NCI-H82 (cell line): ENCODE measurements at places on chromosomes 1 and 21.
A peak's percentile ranks its signal among the peaks of the same experiment; 100 is the strongest.

- no peak for DNase-seq
Measured at GRCh38 chr1:22118291-22118992, 24.5 kb downstream of the WNT4 start.

DNA sequence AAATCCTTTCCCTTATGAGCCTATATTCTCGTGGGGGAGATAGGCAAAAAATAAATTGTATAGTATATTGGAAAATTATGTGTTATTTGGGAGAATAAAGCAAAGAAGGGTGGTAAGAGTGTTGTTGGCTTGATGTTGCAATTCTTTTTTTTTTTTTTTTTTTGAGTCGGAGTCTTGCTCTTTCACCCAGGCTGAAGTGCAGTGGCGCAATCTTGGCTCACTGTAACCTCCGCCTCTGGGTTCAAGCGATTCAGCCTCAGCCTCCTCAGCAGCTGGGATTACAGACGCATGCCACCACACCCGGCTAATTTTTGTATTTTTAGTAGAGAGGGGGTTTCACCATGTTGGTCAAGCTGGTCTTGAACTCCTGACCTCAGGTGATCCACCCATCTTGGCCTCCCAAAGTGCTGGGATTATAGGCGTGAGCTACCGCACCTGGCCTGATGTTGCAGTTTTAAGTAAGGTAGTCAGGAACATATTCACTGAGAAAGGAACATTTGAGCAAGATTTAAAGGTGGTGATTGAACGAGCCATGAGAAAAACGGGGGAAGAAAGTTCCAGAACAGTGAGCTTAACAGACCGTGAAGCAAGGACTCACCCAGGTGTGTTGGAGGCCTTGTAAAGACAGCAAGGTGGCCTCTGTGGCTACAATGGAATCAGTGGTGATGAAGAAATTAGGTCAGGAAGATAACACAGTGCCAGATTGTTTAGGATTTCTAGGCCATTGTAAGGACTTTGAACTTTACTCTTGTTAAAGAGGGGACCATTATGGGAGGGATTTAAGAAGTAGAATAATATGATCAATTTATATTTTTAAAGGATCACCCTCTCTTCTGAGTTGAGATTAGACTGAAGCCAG, 45.8 kb downstream of the RPRD2 start:
- DNase-seq, result no peak

DNA sequence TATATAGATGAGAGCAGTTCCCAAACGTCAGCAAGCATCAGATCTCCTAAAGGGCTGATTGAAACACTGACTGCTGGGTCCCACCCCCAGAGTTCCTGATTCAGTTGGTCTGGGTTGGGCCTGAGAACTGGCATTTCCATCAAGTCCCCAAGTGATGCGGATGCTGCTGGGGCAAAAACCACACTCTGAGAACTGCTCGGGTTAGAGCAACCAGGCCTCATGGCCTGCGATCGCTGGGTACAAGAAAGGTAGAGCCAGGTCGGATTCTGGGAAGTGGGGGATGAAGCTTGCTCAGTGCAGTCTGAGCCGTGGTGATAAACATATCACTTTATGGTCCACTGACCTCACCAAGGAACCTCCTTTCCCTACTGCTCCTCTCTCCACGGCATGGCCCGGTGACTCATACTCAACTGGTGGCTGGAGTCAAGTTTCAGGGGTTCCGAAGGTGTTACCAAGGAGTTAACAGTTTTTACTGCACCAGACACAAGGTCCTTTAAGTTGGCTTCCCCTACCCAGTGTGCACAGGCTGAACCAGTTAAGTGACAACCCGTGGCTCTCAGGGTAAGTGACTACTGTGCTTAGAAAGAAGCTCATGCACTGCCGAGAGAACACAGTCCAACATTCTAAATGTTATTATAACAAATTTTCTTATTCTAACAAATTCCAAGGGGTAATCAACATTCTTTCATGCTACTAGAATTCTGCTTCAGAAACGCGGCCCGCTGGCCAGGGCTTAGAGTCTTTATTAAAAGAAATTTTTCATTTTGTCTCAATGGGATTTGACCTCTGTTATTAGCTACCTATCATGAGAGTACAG, 153.5 kb downstream of the TGFBR3 start:
- DNase-seq, result no peak

DNA sequence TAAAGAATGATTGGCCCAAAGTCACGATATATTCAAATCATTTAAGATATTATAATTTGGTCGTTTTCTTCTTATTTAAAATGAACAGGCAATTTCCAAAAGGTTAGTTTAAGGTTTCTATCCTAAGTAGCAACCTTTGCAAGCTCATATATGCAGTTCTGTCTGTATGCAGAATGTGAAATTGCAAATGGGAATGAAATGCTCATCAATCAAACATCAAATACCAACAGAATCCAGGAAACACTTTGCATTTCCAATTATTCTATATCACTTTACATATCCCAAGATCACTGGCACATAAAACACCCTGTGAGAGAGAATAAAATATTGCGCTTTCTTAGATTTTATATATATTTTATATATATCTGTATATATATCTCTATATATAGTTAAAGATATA, 237.3 kb downstream of the NRIP1 start:
- no peak for DNase-seq

DNA sequence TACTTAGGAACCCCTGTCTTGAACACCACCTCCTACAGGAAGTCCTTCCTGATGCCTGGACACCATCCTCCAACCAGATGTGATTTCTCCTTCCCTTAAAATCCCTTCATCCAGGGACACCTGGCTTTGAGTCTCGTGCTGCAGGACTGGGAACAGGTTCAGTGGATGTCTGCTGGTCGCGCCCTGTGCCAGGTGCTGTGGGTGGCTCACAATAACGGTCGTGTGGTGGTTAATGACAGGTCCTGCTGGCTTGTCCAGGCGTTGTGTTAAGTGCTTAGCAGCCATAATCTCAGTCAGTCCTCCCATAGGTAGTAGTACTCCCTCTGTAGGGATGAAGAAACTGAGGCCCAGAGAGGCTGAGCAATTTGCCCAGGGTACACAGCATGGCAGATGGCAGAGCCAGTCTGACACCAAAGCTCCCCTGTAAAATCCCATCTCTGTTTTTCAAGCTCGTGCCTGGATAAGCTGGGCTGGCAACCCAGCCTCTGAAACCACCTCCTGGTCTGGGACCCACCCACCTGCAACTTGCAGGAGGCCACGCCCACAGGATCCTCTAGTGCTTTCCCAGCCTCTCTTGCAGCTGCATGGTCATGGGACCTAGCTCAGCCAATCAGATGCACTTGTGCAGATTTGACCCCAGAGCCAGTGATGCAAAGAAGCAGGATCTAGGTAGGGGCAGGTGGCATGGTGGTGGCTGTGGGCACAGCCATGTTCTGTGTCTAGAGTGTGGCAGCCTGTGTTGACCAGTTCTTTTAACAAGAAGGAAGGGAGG, 106.0 kb upstream of the IFFO2 start:
- no peak for DNase-seq

- DNase-seq, result no peak
Measured at GRCh38 chr1:6014130-6014999, 22.1 kb upstream of the NPHP4 start.

- DNase-seq, result no peak
Measured at GRCh38 chr21:40373761-40374160, 473.2 kb downstream of the DSCAM start.

DNA sequence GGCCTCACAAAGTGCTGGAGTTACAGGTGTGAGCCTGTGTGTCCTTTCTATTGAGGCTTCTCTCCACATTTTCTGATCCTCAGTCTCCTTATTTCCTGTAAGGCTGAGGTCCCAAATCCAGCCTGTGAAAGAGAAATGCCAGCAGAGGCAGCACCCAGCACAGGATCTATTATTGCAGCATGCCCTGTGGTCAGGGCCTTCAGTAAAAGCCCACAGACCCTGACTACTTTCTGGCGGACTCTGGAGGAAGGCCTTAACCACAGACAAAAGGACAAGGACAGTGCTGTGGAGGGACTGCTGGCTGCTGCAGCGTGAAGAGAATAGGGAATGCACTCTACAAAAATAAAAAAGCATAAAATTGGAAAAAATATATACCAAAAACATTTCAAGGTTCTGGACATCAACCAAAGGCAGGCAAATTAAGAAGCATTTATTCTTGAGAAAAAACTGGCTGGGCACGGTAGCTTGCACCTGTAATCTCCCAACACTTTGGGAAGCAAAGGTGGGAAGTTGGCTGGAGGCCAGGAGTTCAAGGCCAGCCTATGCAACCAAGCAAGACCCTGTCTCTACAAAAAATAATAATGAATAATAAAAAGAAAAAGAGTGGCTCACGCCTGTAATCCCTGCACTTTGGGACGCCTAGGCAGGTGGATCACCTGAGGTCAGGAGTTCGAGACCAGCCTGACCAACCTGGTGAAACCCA, 9.4 kb upstream of the PGD start:
- DNase-seq, result no peak

DNA sequence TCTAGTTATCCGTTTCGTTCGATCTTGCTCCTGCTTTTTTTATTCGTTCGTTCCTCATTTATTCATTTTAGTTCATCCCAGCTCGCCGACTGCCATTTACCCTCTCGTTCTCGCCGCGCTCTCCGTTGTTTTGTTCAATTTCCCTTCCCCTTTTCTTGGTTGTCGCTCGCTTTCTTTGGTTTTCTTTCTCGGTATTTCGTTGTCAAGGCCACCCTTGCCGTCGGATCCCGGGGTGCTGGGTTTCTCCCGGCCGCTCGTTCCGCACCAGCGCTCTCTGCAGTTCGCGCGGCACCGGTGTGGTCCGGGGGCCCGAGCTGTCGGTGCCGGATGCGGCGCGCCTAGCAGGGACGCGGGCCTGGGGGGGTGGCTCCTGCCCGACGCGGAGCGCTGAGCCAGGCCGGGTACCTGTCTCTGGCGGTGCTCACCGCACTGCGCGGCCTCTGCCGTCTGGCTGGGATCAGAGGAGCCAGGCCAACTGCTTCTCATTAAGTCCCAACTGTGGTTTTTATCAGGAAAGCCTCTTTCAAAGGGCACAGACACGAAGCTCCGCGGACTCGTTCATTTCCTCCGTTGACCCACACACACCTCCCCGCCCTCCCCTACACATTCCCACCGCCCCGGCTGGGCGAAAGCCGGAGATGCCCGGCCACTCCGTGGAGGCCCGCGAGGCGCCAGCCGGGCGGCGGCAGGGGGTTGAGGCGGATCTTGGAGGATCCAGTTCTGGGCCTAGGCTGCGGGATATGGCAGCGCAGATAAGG, 1.6 kb downstream of the ALX3 start:
- DNase-seq, result peak; percentile 64

- DNase-seq, result no peak
Measured at GRCh38 chr1:66729119-66729518, 23.1 kb upstream of the DYNLT5 start.

- DNase-seq, result no peak
Measured at GRCh38 chr1:91546301-91546581, 45.6 kb downstream of the CDC7 start.

DNA sequence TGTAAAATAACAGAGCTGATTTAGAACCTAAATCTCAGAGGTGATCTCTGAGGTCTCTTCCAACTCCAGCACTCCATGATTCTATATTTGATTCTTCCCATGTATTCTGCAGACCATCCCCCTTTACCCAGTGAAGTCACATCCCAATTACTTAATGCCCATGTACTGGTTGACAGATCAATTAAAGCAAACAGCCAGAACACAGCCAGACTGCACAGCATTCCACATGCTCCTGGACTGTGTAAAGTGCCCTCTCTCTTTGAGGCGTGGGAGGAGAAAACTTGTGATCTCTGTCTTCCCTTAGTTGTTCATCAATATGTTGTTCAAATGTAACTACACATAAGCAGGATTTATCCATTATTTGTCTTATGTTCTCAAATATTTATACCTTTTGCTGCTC, 18.1 kb downstream of the NOS1AP start:
- no peak for DNase-seq

GRCh38 chr1:67372136-67372535, 58.1 kb downstream of the SERBP1 start:
- DNase-seq, result no peak

DNA sequence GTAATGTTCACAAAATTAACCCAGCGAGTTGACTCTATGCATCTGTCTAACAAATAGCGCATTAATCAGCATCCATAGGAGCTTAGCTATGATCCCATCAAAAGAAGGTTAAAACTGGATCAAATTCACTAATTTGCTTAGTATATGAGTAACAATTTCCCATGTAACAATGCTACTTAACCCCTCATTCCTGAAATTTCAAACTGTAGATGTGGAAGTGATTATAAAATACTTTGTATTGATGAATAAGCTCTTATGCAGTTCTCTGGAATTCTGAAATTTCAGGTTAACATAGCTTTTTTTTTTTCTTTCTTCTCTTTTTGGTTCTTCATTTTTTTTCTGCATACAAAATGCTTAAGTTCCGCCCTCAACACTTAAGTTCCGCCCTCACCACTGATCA, 1272.7 kb downstream of the KCNT2 start:
- DNase-seq, result no peak

DNA sequence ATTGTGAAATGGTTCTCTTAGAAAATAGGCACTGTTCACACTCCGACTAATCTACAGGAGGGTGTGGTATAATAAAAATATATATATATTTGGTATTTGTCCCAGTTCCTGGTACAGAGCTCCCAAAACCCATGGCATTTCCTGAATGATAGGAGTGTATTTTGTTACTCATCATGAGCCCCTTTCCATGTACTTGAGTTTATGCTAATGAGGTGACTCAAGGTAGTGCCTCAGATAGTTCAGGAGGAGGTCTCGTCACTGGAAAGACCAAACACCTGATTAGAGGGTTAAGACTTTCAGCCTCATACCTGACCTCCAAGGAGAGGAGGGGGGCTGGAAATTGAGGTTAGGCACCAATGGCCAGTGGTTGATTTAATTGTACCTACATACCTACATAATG, 57.9 kb downstream of the TTC3 start:
- DNase-seq, result no peak

GRCh38 chr1:183651612-183652011, 1.5 kb downstream of the APOBEC4 start:
- no peak for DNase-seq

- peak; percentile 62 for DNase-seq
Measured at GRCh38 chr1:156926175-156926574, 5.7 kb downstream of the LRRC71 start.

DNA sequence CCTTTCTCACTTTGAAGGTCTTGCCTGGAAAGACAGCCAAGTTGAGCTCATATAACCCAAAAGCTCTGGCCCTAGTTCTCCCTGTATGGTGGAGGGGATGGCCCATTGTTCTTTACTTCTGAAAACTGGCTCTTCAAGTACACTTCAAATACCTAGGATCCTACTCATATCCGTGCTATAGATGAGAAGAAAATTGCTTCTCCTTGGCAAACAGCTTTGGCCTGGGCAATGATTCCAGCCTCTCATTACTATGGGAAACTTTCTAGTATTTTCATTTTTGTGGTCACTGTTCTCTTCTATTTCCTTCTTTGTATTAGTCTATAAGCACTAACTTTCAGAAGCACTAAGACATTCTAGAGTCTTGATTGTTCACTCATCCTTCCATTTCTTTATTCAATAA, 53.7 kb downstream of the ZNF697 start:
- DNase-seq, result no peak

GRCh38 chr1:65825741-65826140, 33.0 kb downstream of the PDE4B start:
- no peak for DNase-seq

- no peak for DNase-seq
Measured at GRCh38 chr1:237981223-237981622, 90.5 kb upstream of the ZP4 start.
